ENCODE measurements at places on chromosomes 2 and 18.

- no peak for DNase-seq
Measured at GRCh38 chr2:100752628-100753333, 67.2 kb upstream of the NPAS2 start.

GRCh38 chr18:55307505-55307904 lies 280.5 kb downstream of the TCF4 start:
- no peak for DNase-seq

DNA sequence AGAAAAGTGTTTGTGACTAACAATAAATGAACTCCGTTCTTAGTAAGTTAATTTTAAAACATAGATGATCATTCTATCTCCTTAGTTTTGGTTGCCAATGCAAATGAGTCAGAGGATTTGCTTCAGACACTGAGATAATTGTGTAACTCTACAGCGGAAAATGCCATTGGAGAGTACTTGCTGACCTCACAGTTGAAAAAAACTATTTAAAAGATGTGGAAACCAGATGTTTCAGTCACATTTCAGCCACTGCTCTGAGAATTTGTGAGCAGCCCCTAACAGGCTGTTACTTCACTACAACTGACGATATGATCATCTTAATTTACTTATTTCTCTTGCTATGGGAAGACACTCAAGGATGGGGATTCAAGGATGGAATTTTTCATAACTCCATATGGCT lies at the start of gene TNFAIP6:
Gene TNFAIP6 (plus strand): TSS at position 234 of the 400 bp plus-strand sequence. CDS start 75 bp downstream, at position 309.
- no peak for DNase-seq

DNA sequence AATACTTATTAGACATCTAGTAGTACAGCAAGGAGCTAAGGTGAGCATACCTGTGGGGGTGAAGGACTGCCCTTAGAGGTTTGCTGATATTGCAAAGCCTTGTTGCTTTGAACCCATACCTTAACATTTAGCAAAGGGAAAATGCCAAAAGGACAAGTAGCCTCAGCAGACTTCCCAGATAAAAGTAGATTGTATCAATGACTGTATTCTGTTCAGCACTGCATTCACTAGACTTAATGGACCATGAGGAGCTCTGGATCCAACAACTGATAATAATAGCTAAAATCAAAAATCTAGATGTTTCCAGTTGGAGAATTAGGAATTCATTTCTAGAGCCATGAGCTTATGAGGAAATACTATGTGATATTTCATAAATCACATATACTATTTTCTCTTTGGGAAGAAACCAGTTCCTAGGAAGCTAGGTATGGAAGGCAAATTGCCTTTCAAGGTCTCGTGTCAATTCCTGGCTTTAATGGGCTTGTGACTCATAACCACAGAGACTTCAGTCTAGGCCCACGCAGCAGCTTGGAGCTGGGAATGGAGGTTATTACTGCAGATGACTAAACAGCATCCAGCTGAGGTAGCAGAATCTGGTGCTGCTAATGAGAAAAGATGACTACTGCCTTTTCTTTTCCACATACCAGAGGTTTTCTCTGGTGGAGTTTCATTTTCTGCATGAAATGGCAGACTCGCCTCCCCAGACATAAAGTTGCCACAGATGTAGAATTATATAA lies 191.2 kb upstream of the NABP1 start:
- no peak for DNase-seq

- peak; percentile 34 for DNase-seq
Measured at GRCh38 chr2:152525277-152525838, 190.4 kb downstream of the FMNL2 start.

Data from dorsolateral prefrontal cortex (tissue), 122 donors.